ENCODE measurements at places on chromosomes 5 and 9.

GRCh38 chr5:17105744-17106418, 111.5 kb upstream of the BASP1 start:
- DNase-seq: peak; percentile 80

GRCh38 chr5:65812648-65813047, 90.6 kb downstream of the NLN start:
- DNase-seq: no peak

DNA sequence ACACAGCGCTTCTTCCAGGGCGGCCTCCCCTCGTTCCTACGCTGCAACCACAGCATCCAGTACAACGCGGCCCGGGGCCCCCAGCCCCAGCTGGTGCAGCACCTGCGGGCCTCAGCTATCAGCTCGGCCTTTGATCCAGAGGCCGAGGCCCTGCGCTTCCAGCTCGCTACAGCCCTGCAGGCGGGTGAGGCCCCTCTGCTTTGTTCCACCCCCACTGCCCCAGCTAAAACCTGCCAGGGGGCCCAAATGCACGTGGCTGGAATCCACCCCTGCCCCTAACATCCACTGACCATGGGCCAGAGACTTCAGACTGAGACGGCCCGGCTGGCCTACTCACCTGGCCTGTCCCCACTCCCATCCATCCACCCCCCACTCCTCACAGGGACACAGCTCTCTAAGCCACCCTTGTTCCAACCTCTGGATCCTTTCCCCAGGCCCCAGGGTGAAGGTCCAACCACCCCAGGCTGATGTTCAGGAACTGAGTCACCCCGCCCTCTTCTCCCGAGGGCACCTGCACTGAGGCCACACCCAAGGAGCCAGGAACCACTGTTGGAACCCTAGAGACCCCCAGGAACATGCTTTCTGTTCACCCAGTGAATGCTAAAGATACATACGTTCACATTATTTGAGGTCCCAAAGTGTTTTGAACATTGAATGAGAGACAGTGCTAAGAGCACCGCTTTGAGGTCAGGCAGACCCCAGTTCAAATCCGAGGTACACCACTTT, 18.9 kb upstream of the ASS1 start:
- no peak for DNase-seq

- no peak for DNase-seq
These were observed 162.1 kb upstream of the FST start for GRCh38 chr5:53318303-53318702.

DNA sequence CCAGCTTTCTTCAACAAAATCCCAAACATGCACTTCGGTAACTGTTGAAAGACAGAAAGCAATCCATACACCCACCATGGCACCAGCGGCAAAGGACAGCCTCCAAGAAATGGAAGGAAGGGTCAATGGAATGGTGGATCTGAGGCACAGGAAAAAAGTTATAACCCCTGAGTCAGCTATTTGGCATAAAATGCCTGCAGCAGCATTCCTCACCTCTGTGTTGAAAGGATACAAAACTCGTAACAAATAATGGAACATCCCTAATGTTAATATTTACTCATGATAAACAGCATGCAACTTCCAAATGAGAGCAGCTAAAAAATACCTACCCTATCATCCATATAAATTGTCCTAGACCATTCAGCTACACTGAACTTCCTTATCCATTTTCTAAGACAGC, 9.4 kb downstream of the FBXW11 start:
- no peak for DNase-seq

GRCh38 chr5:171700318-171700912, 85.2 kb upstream of the SMIM23 start:
- DNase-seq: no peak

DNA sequence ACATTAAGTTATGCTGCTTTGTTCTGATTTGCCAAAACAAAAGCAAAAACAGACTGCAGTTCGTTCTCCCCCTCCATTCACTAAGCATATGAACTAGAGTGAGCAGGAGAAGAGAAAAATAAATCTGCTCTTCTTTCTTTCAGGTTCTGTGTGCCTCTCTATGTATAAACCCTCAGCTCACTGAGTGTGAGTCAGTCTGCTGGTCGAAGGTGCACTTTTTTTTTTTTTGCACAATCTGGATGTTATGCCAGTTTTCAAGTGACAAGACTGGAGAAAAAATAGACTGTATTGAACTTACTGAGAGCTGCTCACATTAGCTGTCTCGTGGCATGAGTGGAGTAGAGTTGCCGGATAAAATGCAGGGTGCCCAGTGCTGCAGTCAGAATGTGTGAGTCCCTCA, 244.6 kb upstream of the ATP10B start:
- DNase-seq: no peak

DNA sequence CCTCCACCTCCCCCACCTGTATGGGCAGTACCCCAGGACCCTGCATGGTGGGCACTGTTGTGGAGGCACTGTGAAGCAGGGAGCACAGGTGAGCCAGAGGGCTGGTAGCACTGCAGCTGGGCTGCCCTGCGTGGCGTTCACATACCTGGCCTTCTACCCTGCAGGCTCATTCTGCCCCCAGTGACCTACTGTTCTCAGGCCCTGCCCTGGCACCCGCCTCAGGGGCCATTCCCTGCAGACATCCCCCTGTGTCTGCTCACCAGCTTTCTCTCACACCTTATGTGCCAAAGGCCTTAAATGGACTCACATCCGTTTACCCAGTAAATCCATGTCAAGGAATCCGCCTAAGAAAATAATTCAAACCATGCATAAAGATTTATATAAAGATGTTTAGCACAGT, 196.5 kb downstream of the CRB2 start:
- no peak for DNase-seq

GRCh38 chr5:10838038-10838437, 77.0 kb upstream of the DAP start:
- no peak for DNase-seq

DNA sequence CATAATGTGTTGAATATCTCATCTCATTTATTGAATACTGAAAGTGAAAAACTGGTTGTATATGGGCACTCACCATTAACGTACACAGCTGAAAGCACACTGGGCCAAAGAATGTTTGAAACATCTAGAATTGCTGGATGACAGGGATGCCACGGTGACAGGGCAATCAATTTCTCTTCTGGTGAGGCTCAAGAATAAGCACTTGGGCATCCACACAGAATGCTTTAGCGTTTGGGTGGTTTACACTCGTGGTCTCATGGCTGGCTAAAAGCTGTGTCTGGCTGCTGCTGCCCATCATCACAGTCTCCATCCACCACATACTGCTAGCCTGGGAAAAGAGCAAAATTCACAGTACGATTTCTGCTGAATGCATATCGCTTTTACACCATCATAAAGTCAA, 30.7 kb upstream of the IL31RA start:
- no peak for DNase-seq

DNA sequence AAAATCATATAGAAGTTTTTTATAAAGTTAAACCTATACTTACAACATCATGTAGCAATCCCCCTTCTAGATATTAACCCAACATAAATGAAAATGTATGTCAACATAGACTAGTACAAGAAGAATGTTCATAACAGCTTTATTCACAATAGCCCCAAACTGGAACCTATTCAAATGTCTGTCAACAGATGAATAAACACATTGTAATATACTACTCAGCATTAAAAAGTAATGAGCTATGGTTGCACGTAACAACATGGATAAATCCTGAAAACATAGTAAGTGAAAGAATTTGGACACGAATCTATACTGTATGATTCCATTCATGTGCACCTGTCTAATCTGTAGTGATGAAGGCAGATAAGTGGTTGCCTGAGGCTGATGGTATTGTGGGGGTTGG, 73.9 kb downstream of the CSNK1G3 start:
- DNase-seq: peak; percentile 53

DNA sequence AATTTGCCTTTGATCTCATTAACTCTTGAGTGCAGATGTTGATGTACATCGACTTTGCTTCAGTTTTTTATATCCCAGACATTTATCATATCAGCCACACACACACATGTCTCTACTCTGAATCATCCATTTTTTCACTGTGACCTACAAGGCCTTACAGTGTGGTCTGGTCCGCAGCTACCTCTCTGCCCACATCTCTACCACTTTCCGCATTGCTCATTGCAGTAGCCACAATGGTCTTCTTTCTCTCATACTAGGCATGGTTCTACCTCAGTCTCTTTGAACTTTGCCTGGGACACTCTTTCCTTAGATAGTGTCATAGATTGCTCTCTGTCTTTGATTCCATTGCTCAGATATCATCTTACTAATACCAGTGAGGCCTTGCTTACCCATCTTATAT, 87.9 kb upstream of the FSD1L start:
- peak; percentile 54 for DNase-seq

DNA sequence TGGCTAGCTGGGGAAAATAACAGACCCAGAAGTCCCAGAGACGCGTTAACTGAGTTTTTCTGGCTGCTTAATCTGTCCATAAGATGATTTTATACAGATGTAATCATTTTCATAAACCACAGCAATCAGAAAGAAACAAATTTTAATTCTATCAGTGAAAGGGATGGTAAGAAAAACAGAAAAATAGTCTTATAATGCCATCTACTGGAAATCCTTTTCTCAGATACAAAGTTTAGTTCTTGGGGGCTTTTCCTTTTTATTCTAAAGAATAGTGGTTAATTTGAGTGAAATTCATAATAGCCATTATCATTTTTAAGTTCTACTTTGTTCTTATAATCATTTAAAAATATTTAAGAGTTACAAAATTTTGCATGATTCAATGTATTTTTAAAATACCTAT, 44.4 kb downstream of the DROSHA start:
- no peak for DNase-seq

- DNase-seq: no peak
These were observed 109.8 kb upstream of the ATP10B start for GRCh38 chr5:160961761-160962160.

DNA sequence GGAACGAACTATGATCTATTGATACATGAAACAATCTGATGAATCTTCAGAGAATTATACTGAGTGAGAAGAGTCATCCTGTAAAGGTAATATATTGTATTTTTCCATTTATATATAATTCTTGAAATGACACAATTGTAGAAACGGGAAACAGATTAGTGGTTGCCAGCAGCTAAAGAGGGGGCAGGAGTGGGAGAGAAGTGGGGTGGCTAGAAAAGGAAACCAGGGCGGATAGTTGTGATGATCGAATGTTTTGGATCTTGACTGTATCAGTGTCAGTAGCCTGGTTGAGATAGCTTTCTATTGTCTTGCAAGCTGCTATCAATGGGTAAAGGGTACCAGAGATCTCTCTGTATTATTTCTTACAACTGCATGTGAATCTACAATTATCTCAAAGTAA, 17.7 kb upstream of the RAPGEF1 start:
- no peak for DNase-seq

GRCh38 chr9:113588242-113588810, 124.8 kb downstream of the RGS3 start:
- no peak for DNase-seq

DNA sequence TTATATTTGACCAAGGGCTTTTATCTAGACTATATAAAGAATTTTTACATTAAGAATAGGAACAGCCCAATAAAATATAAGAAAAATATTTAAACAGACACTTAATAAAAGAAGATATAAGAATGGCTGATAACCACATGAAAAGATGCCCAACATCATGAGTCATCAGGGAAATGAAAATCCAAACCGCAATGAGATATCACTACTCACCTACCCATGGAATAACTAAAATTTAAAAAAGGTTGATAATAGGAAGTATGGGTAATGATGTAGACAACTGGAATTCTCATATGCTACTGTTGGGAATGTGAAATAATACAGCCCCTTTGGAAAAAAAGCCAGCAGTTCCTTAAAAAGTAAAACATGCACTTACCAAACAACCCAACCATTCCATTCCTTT, 206.9 kb upstream of the PCSK5 start:
- no peak for DNase-seq

DNA sequence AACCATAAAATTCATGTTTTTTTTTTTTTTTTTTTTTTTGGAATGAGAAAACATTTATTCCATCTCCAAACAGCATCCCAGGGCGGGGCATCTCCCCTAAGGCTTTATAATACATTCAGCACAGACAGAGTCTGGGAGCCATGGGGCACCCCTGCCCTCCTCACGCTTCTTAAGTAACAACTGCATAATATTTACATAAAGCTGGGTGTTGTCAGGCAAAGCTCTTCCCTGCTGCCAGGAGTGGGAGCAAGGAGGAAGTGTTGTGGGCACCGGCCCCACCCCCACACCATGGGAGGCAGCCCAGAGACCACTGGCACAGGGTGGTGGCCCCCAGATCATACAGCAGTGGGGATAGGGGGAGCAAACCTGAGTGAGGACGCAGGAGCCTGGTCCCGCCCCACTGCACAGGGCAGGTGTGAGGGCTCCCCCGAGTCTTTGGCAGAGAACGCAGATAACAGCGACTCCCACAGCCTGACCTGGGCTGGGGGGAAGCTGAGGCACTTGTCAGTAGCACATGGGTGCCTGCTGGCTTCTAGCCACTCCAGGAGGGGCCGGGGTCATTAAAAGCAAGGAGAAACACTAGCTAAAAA, 86.1 kb upstream of the CEP78 start:
- DNase-seq: no peak

- DNase-seq: no peak
These were observed 133.7 kb upstream of the CCNG1 start for GRCh38 chr5:163303718-163304117.

GRCh38 chr9:97723819-97724218, 26.7 kb upstream of the XPA start:
- no peak for DNase-seq

GRCh38 chr5:73454379-73455036, 5.9 kb upstream of the FOXD1 start:
- peak; percentile 67 for DNase-seq

DNA sequence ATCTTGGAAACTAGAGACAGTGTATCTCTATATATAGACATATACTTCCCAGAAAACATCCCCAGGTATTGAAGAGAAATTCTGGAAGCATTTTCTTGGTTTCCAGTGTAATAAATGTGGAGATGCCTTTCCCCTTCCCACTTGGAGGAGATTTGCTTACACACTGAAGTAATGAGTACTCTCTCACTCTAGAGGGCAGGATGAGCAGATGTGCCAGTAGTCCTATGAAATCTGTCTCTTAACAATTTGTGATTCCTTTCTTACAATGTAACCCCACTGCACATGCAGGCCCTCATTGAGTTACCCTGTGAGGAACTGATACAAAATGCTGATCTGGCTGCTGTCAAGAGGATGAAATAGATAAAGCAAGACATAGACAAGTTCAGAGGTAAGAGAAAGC, 567.2 kb downstream of the SLCO4C1 start:
- peak; percentile 1 for DNase-seq

- DNase-seq: no peak
These were observed 1304.4 kb upstream of the CDH6 start for GRCh38 chr5:29889051-29889450.

DNA sequence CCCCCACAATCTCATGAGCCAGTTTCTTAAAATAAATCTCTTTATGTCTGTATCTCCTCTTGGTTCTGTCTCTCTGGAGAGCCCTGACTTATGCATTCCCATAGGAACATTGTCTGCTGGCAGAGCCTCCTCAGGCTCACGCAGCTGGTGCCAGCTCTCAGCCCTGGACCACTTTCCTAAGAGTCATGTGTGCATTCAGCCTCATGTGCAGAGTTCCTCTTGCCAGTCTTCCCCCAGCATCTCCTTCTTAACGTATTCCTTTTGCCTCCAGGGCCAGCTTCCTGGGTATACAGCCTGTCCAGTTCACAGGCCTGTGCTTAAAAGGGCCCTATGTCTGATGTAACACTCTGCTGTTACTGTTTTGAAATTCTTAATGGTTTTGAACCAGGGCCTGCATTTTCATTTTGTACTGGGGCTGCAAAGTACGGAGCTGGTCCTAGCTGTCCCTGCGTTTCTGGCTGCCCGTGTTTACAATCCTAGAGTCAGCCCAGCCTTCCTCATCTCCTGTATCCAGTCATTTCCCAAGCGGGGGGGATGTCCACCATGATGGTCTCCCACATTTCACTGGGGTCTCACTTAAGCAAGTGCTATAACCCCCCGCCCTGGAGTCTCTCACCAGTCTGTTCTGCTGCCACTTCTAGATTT, 18.1 kb downstream of the ANKRD33B start:
- no peak for DNase-seq
